ENCODE measurements at places on chromosomes 2 and 18. TPM values are rescaled to one million over a fixed set of nuclear protein-coding genes. Genes with fewer than 3 reads are reported as not detected.

Gene SLC19A3
- 9.3 TPM for total RNA-seq

Gene ZNF397
- 21.7 TPM for total RNA-seq

Gene CBLN2
- total RNA-seq, result not detected

Gene GRHL1
- 0.78 TPM for total RNA-seq

Gene SP5
- total RNA-seq, result not detected

Gene TMEM17
- total RNA-seq, result 3.4 TPM

Gene ALK
- not detected for total RNA-seq

Gene TUBA4B
- not detected for total RNA-seq

Gene CCDC150
- total RNA-seq, result 4.3 TPM

Gene SP140
- total RNA-seq, result 0.26 TPM

Gene ATOH8
- 67.2 TPM for total RNA-seq

Gene RAB27B
- total RNA-seq, result 27.6 TPM

Gene ASXL3
- total RNA-seq, result not detected

Gene OBSL1
- 57.1 TPM for total RNA-seq

Gene TMEM178A
- total RNA-seq, result 1.7 TPM

Gene INHA
- total RNA-seq, result 0.26 TPM

Gene PHLPP1
- total RNA-seq, result 8.2 TPM

Gene QPCT
- total RNA-seq, result 17.5 TPM

Gene RRM2
- total RNA-seq, result 20.0 TPM

Gene SLC9A2
- not detected for total RNA-seq

Gene FEV
- not detected for total RNA-seq

Gene NCKAP1
- 210 TPM for total RNA-seq

Gene ARHGAP15
- not detected for total RNA-seq

Gene GALNT5
- total RNA-seq, result 59.5 TPM

Gene AQP12B
- not detected for total RNA-seq

Measured in articular chondrocyte of knee joint (primary cell).